ENCODE measurements at places on chromosomes 3 and 15.

GRCh38 chr3:78858174-78858573 is 909.6 kb downstream of the ROBO1 start:
- DNase-seq = no peak

DNA sequence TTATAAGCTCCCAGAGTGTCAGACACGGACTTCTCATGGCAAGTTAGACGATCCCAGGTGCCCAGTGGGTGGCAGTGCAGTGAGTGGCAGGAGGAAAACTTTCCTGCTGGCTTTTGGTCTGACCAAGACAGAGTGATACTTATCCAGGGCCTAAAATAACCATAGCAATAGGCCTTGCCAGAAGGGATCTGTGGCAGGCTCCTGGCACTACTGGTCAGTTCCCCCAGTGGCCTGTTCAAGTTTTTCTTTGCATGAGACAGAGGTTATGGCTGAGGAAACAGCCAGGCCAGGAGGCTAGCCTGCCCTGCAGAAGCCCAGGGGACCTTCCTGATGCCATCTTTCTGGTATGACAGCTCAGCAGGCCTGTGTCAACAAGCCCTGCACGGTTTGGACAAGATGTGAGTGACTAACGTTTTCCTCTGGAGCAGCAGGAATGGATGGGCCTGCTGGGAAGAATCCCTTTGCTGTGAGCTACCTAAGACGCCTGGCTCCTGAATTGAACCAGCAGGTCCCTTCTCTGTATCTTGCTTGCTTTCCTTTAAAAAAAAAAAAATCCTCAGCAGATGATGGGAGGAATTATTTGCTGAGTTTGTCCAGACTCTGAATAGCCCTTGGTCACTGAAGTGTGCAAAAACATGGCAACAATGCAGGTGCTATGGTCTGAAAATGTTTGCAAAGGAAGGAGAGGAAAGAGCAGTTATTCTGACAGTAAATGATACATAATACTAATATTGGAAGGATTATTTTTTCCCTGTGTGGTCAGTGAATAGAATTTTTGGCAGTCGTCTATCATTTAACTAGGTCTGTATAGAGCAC is 18.0 kb downstream of the SCG5 start:
- DNase-seq = peak; percentile 59

DNA sequence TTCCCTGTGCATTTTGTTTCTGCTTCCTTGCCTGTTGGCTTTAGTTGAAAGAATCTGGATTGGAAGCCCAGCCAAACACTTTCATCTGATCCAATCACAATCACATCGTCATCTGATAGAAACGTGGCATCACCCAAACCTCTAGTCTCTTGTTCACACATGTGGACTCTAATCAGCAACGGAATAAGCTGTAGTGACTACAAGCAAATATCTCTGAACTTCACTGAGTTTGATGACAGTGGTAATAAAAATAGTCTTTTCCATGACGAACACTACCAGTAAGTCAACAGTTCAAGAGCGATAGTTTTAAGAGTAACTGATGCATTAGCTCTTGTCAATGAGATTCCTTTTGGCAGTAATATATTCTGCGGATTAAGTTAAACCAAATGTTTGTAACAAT is 22.8 kb upstream of the MECOM start:
- no peak for DNase-seq

DNA sequence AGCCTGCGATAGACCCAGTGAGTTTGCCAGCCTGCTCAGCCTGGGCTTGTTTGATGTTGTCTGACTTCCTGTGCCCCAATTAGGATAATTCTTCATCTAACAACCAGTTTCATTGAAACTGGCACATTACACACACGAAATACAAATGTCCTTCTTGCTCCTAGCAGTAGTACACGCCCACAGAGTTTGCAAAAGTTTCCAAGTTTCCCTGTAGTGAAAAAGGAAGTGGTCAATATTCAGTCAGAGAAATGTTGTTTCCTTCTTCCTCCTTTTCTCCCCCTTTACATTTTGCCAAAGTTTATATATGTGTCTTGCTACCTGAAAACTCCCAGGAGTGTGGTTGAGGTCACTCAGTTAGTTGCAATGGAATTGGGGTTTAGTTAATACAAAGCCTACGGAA is 58.4 kb upstream of the LRTM1 start:
- DNase-seq = no peak

- DNase-seq = no peak
These were observed 23.7 kb upstream of the FAM98B start for GRCh38 chr15:38430106-38430760.

- DNase-seq = no peak
These were observed 266.4 kb upstream of the CDIN1 start for GRCh38 chr15:36313021-36313420.

- DNase-seq = no peak
These were observed 1.1 kb downstream of the ADPGK start for GRCh38 chr15:72782274-72783003.

GRCh38 chr15:49877117-49877872 is 241.7 kb downstream of the ATP8B4 start:
- DNase-seq = peak; percentile 24

- DNase-seq = no peak
These were observed 29.3 kb upstream of the SLCO3A1 start for GRCh38 chr15:91824256-91824655.

- no peak for DNase-seq
These were observed 125.9 kb downstream of the LRTM1 start for GRCh38 chr3:54801977-54802376.

DNA sequence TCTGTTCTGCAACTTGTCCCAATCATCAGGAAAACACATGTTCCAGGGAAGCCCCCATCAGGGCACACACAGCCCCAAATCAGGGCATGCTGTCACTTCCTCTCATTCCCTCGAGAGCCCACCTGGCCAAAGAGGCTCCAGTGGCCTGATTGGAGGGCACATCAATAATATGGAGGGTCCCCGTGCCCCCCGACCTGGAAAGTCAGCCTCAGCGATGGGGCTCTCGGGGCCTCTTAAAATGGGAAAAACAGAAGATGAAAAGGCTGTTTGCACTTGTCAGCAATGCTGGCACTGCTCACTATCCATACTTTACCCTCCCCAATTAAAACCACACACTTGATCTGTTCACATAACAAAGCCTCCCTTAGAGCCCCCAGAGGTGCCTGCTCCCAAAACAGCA is 172.9 kb upstream of the NSMCE3 start:
- DNase-seq = no peak

Measured in NCI-H2171 treated with DMSO at 0.1 percent for 48 hours (cell line).